ENCODE measurements at places on chromosomes 6 and 20.

GRCh38 chr20:45507011-45507820, 8.2 kb downstream of the SPINT3 start:
- no peak for DNase-seq

DNA sequence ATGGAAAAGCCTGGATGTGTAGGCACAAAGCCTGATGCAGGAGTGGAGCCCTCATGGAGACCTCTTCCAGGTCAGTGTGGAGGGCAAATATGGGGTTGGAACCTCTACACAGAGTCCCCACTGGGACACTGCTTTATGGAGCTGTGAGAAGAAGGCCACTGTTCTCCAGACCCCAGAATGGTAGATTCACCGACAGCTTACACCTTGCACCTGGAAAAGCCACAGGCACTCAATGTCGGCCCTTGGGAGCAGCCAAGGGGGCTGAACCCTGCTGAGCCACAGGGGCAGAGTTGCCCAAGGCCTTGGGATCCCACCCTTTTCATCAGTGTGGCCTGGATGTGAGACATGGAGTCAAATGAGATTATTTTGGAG, 24.9 kb downstream of the NCR2 start:
- no peak for DNase-seq

GRCh38 chr20:5757949-5758348, 7.7 kb downstream of the SHLD1 start:
- no peak for DNase-seq

GRCh38 chr6:31086788-31087440, 25.5 kb downstream of the C6orf15 start:
- no peak for DNase-seq

GRCh38 chr6:134317471-134318131, at the start of gene SGK1:
TSS of gene SGK1 (minus strand) at chr6:134318112. CDS start at chr6:134317460, 652 bp downstream.
- DNase-seq: no peak

DNA sequence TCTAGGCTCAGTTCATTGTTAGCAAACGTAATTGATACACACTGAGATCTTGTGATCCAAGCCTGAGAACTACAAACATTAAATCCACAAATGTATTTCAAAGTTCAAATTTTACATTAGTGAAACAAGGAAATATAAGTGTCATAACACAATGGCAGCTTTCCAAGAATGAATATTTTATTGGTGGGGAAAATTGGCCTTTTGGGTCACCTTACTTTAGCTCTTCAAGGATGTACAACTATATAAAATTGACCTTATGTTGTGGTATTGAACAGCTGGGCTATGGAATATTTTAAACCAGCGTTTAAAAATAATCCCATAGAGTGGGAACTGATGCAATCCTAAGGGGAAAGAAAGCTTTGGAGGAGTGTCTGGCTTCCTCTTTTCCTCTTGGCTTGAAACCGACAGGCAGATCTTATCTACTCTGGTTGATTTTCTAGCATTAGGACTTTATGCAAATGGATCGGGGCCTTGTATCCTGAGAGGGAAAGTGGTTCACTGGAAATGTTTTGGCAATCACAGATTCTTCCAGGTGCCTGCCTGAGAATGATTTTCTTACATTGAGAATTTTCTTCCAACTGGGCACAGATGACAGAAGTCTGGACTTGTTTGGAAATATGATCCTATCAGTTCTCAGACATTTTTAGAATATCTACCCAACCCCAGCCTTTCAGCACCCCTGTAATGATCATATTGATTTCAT, 184.8 kb upstream of the ECI2 start:
- no peak for DNase-seq

DNA sequence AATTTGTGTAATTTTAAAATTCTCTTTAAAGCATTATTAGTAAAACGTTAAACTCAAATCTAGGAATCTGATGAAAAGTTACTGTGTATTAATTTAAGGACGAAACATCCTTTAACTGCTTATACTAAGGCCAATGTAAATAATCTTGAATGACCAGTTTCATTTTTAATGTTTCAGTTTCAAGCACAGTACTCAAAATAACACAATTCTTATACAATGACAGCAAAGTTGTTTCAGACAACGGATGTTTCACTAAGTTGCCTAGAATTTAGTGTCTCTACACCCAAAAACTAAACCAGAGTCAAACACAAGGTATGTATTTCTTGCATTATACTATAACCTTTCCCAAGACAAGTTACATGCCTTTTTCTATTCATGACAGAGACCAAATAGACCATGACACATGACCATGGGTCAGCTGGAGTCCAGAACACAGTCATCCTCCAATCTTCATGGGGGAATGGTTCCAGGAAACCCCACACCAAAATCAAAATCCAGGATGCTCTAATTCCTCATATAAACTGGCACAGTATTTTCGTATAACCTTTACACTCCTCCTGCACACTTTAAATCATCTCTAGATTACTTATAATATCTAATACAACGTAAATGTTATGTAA, 7.7 kb downstream of the PHIP start:
- DNase-seq: no peak

DNA sequence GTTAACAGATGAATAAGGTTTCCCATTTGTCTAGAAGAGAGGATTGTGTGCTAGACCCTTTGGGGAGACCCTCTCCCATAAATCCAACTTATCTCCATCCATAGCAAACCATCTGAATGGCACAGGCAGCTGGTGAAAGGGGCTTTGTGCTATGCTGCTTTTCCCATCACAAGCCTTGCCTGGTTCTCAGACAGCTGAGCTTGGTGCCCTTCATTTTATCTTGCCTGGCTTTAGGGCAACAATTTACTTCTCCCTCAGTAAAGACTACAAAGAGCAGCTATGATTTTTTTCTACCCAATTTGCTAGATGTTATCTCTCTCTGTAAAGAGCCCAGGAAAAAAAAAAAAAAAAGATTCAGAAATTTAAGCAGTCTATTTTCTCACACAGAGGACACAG, 117.0 kb upstream of the COL21A1 start:
- no peak for DNase-seq

GRCh38 chr20:38523697-38524096, 51.1 kb downstream of the RALGAPB start:
- DNase-seq: no peak

DNA sequence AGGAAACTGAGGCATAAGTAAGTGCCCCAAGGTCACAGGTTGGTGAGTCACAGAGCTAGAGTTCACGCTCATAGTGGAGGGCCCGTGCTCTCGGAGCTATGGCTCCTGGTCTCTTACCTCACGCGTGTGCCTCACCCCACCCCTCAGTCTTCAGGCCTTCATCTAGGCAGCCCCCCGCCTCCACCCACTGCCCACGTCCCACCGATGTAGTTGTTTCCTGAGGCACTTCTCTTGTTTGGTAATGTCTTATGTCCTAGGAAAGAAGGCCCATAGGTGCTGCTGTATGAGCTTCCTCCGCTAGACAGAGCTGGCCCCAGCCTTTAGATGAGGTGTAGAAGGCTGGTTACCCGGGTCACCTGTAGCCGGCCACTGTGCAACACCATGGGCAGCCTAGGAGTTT, 5.1 kb downstream of the RIPK1 start:
- no peak for DNase-seq

- no peak for DNase-seq
Observed at GRCh38 chr20:59735486-59735885, 131.1 kb downstream of the PHACTR3 start.

DNA sequence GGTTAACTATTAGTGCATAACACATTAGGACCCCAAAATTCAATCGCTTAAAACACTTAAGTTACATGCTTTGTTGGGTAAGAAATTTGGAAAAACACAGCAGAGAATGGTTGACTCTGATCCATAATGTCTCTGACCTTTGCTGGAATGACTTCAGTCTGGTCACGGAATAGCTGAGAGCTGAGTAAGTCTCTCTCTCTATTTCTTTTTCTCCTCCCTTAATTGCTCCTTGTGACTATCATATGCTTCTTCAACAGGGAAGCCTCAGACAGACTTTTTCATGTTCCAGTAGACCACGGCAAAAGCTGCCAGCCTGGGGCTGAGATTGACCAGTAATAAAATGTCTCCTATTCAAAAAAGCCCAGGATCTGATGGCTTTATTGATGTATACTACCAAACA, 4.8 kb downstream of the OR12D1 start:
- no peak for DNase-seq

GRCh38 chr6:84618046-84618752, 146.2 kb downstream of the TBX18 start:
- no peak for DNase-seq

- DNase-seq: no peak
Observed at GRCh38 chr20:11553603-11554002, 364.1 kb upstream of the BTBD3 start.

DNA sequence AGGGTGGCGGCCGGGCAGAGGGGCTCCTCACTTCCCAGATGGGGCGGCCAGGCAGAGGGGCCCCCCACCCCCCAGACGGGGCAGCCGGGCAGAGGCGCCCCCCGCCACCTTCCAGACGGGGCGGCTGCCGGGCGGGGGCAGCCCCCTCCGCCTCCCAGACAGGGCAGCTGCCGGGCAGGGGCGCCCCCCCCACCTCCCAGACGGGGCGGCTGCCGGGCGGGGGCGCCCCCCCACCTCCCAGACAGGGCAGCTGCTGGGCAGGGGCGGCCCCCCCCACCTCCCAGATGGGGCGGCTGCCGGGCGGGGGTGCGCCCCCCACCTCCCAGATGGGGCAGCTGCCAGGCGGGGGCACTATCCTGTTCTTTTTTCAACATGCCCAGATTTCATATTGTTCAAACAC, 78.2 kb upstream of the DST start:
- no peak for DNase-seq

GRCh38 chr6:104591573-104592334, 268.0 kb downstream of the HACE1 start:
- no peak for DNase-seq

DNA sequence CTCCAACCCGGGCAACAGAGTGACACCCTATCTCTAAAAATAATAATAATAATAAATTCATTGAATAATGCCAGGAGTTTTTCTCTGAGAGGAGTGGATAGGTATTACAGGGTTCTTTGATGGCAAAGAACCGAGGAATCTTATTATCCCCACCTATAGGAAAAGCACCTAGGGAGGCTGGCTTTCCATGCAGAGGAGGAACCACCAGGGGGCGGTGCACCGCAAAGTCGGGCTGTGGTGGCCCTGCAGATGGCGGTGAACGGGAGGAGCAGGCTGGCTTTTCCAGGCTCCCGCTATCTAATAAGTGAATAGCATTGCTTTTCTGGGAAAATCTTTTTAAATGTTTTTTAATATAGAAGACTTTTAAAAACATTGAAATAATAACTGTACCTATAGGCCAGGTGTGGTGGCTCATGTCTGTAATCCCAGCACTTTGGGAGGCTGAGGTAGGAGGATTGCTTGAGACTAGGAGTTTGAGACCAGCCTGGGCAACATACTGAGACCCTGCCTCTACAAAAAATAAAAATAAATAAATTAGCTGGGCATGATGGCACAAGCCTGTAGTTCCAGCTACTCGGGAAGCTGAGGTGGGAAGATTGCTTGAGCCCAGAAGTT, 864.2 kb downstream of the KIF16B start:
- no peak for DNase-seq

- no peak for DNase-seq
Observed at GRCh38 chr6:119339941-119340456, 9.6 kb downstream of the MAN1A1 start.

DNA sequence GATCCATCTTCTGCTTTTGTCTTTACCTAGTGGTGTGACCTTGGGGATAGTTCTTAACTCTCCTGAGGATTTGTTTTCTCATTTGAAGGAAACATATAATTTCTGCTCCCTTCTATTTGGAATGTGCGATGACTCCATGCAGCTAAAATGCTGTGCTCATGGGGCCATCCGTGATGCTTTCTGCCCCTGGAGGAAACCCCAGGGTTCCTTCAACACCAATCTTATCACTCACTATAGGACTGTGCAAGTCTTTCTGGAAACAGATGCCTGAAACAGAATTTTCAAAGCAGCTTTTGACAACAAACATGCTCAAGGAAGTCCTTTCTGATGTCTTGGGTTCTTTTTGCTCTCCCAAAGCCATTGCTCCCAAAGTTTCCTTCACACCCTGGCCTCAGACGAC, 128.8 kb upstream of the GGTLC1 start:
- no peak for DNase-seq

GRCh38 chr6:156982168-156982567, 205.0 kb downstream of the ARID1B start:
- no peak for DNase-seq

DNA sequence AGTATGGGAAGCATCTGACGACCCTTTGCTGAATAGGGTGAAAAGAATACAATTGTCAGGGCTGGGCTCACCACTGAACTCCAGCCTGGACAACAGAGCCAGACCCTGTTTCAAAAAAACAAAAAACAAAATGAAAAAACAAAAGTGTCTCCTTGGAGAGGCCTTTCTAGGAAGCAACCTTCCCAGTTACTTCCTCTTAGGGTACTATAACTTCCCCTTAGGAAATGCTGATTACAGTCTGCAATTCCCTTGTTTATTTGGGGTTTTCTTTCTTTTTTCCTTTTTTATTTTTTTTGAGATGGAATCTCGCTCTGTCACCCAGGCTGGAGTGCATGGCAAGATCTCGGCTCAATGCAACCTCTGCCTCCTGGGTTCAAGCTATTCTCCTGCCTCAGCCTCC, 20.5 kb upstream of the TTPAL start:
- DNase-seq: no peak

- DNase-seq: no peak
Observed at GRCh38 chr20:50475681-50476292, 34.4 kb upstream of the PTPN1 start.

DNA sequence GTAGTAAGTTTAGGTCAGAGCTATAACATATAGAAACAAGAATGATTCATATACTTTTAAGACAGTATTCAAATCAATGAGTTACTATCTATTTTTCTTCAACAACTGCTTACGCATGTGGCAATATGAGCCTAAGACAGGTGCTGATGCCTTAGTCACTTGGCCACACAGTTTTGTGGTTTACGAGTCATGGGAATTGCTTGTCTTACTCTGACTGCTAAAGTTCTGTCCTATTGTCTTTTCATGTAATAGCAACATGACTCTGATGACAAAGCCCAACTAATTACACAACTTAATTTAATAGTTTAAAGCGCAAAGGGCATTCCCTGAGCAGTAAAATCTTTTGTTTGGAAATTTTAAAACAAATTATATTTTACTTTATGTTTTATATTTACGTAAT, 159.3 kb upstream of the CENPW start:
- DNase-seq: no peak

- no peak for DNase-seq
Observed at GRCh38 chr6:21753241-21754108, 159.9 kb downstream of the SOX4 start.

- no peak for DNase-seq
Observed at GRCh38 chr20:15843777-15844176, 729.5 kb downstream of the KIF16B start.

GRCh38 chr20:51345601-51346101, 196.9 kb downstream of the NFATC2 start:
- DNase-seq: no peak

- DNase-seq: no peak
Observed at GRCh38 chr20:51884561-51884960, 82.2 kb upstream of the SALL4 start.

GRCh38 chr6:73798592-73798991, 102.6 kb downstream of the CD109 start:
- no peak for DNase-seq
